Cerebellum (tissue), 4 donors: ENCODE measurements at places on chromosomes 3 and 15.

- DNase-seq = no peak
Observed at GRCh38 chr3:155835341-155836071, 18.7 kb downstream of the SLC33A1 start.

DNA sequence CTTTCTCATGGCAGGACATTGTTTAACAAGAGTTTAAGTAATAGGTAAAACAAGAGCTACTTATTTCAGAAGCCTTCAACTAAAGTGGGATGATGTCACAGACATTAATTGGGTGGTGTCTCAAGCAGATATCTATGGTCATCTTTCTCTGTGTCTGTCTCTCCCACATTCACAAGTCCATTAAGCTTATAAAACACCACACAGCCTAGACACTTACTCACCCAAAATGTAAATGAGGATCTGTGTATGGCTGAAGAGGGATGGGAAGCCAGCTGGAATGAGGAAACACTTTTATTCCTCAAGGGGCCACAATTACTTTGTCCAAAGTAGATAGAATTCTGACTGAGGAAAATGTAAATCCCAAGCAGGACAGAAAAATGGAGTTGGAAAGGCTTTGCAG lies 183.8 kb downstream of the THRB start:
- no peak for DNase-seq

GRCh38 chr15:43541785-43542184 lies 24.4 kb downstream of the MAP1A start:
- DNase-seq = no peak

GRCh38 chr3:145519398-145520047 lies 641.5 kb downstream of the PLOD2 start:
- DNase-seq = no peak

DNA sequence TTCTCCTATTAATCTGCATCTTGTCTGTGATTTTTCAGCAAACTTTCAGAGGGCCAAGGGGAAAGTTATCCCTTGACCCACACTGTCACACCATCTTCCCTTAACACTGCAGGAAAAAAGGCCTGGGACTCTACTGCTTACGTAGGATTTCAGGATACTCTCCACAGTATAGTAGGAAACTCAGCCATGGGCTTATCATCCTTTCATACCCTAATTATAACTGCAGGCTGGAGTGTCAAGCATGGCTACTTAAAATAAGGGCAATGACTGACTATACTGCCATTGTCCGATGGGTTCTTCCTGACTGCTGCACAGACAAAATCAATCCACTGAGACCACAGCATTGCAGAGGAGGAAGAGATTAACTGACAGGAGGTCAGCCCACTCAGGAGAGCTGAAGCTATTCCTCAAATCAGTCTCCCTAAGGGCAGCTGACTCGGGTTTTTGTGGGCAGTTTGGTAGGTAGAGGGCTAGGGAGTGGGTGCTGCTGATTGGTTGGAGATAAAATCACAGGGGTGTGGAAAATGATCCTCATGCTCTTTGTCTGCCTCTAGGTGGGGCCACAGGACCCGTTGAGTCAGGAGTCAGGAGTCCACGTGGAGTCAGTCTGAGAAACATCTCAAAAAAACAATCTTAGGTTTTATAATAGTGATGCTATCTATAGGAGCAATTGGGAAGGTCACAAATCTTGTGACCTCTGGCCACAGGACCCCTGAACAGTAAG lies 118.2 kb upstream of the STRIT1 start:
- no peak for DNase-seq

DNA sequence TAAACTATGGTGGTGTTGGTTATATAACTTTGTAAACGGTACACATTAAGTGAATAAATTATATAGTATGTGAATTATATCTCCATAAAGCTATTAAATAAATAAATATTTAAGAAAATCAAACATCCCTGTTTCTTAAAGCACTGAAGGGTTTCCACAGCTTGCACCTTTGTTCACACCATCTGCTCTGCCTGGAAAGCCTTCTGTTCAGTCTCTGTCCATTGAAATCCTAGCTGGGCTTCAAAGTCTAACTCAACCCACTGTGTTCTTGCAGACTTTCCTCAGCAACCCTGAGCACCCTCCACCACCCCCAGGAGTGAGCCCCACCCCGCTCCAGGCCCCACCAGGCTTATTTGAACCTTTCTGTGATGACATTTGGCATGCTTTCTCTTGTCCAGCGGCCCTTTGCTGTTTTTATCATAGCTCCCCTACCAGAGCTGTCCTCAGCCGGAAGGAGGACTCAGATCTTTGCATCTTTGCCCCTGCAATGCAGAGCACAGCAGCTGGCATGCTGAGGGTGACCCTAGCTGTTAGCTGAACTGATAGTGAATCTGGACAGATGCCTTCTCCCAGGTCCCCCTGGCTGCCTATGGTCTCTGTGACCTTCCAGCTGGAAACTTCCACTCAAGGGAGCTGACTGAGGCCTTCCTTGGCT lies 105.2 kb downstream of the DAPK2 start:
- DNase-seq = peak; percentile 73

- DNase-seq = no peak
Observed at GRCh38 chr3:141421639-141422319, 53.5 kb downstream of the ZBTB38 start.

GRCh38 chr3:107496855-107497254 lies 25.9 kb upstream of the BBX start:
- no peak for DNase-seq

DNA sequence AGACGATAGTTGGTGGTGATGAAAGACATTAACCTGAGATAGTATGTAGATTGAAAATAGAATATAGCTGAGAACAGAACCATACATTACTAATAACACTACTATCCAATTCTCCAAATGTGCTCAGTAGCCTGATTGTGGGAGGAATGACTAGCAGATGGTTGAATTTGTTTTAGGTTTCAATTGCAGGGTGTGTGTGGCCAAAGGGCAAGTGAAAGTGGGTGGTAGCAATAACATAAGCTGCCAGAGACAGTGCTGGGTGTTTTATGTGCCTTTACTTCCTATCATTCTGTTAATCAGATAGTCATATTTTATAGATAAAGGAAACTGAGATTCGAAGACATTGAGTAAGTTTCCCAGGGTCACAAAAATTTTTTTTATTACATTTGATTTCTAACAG lies 249.5 kb upstream of the ARL6 start:
- DNase-seq = no peak

GRCh38 chr15:72313448-72313840 lies 6.5 kb downstream of the CELF6 start:
- DNase-seq = no peak

GRCh38 chr15:90099868-90100831 lies 2.1 kb downstream of the IDH2 start:
- DNase-seq = peak; percentile 35

- DNase-seq = peak; percentile 50
Observed at GRCh38 chr3:197791892-197792647, 1.0 kb downstream of the LRCH3 start.

- DNase-seq = no peak
Observed at GRCh38 chr15:25787381-25787780, 75.7 kb downstream of the ATP10A start.

DNA sequence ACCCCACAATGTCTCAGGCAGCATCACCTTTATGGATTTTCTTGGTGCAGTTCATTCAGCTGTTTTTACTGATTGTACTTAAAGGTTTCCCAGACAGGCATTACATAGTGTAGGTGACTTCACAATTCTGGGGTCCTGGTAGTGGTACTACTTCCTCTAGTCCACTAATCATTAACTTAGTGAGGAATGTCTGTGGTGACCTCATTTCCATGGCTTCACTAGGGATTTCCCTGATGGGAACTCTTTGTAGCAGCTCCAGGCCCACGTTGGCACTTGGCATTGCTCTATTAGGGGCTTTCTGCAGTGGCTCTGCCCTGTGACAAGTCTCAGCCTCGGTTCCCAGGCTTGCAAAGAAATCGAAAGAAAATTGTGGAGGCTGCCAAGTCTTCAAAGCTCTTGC lies 48.1 kb upstream of the NPAP1 start:
- DNase-seq = no peak

- DNase-seq = no peak
Observed at GRCh38 chr15:99966815-99967214, 233.6 kb upstream of the LYSMD4 start.

DNA sequence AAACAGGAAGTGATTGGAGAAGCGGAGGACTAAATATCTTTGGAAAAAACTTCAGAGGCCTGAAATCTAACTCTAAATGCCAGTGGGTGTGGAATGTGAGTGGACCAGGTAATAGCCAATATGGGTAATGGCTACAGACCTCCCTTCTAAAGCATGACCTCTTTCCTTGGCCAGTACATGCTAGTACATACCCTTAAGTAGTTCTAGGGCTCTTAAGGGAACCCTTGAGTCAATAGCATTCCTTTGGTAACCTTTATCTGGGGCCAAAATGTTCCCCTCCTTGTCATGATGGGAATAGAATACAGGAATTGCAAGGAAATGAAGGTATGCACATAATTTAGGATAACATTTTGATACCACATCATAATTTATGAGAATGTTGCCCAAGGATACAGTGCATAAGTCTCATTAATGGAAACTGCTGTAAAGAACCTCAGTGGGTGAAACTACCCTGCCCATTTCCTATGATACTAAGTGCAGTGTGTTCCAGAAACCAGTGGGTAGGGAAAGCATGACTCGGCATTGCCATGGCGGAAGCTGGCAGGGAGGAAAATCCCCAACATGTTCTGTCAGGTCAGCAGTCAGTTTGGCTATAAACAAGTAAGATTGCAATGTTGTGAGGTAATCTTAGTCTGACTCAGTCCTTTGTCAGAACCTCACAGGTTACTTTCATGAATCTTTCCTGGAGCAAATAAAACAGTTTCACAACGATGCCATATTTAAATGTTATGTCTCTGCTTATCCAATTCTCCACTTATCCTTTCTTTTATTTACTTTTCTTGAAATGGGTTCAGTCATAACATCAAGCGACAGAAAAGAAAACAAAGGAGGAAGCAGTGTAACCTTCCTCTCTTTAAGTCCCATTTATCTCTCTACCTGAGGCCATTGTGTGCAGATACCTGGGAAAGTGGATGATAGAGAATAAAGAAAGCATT lies 23.5 kb upstream of the RAP2B start:
- no peak for DNase-seq

GRCh38 chr15:48720646-48721045 lies 75.1 kb upstream of the FBN1 start:
- no peak for DNase-seq

- no peak for DNase-seq
Observed at GRCh38 chr15:77371850-77372563, 47.9 kb downstream of the PEAK1 start.

- no peak for DNase-seq
Observed at GRCh38 chr15:26038693-26039092, 175.6 kb upstream of the ATP10A start.

DNA sequence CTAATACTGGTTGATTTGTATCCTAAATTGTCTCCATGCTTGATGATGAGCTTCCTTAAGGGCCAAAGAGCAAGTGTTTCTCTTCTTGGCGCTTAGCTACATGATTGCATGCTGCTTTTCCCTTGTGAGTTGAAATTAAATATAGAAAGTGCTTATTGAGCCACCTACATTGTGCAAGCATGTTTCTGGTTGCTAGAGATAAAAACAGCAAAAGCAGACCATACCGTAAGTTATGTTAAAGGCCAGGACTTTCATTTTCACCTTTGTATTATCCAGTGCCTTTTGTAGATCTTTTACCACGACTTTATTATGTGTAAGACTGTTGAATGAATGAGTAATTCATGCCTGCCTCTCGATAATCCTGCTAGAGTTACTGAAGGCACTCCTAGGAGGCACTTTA lies 41.9 kb upstream of the CCNB2 start:
- no peak for DNase-seq

- no peak for DNase-seq
Observed at GRCh38 chr3:13660042-13660874, 111.3 kb downstream of the FBLN2 start.

DNA sequence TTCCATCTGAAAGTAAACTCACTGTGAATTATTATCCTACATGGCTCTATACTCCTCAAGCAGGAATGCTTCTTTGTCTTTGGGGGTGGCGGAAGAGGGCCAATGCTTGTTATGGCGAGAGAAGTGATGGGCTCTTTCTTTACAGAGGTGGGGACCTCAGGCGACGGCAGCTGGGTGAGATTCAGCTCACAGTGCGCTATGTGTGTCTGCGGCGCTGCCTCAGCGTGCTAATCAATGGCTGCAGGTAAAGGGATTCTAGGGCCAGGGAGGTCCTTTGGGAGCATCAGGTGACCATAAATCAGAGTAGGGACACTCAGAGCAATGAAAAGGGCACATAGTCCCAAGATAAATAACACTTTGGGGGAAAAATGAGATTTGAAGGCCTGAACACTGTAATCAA lies 39.0 kb downstream of the ESYT3 start:
- no peak for DNase-seq

DNA sequence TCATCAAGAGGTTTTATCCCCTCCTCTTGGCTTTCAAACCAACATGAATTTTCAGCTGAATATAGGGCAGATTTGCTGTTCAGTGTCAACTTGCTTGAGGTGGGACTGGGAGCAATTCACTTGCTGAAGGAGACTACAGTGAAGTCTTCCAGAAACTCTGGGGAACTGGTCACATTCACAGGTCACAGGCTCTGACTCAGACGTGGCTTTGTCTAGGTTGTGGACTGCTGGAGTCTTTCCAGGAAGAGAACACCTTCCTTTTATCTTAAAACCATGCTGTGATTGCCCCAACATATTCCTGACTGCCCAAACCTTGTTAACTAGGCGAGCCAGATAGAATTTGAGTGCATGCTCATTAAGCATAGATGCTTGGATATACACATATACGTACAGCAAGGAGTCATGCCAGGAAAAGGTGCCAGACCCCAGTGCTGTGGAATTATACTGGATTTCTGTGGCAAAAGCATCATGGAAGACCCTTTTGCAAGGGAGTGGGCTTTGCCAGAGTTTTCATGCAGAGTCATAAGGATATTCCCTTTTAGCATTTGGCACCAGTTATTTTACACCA lies 399.1 kb upstream of the TBL1XR1 start:
- no peak for DNase-seq

DNA sequence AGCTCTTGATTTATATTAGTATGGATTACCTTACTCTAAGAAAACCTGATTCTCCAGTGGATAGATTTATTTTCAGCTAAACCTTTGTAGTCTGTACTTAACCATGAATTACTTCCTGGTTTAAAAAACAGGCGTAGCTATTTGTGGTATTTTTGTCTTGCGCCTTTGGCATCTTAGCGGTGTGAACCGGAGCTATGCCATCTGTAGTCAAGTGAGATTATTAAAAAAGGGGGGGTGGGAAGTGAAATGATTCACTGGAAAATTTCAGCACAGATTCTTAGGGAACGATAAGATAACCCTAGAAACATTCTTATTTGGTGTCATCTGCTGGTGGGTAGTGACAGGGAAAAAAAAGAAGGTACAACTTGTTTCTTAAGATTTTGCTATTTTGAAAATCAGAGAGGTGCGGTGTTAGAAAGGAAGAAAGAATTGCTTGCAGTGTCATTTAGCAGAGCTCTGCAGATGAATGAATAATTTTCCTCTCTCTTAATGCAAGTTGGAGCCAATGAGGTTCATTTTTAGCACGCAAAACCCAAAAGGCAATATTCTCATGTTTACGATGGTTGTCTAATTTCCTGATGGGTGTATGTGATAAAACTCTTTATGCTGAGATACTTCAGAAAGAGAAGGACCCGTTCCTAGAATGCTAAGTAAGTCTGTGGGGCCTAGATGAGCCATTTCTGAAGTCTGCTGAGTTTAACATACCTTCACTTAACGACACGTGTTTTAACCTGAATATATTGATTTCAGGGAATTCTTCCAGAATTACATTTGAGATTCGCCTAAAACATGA lies 44.0 kb downstream of the PSMD6 start:
- DNase-seq = peak; percentile 42
